ENCODE measurements at places on chromosomes 4 and X.

DNA sequence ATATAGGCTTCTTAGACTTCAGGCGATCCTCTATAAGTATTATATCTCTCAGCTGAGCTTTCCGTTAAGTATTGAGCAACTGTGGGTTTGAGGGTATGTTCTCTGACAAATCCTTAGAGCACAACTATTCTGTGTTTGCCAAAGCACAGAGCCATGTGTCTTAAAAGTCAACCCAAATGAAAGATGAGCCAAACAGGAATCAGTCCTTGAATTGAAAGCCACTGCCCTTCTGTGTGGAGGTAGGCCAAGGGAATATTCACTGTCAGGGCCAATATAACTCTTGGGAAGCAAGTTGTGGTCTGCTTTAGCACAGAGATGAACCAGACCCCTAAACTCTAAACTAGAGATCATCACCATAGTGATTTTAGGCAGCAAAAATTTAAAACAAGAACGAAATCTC is 164.0 kb downstream of the STAG2 start:
- DNase-seq, result no peak

GRCh38 chr4:8374851-8375649 is 65.5 kb downstream of the ACOX3 start:
- DNase-seq, result no peak

DNA sequence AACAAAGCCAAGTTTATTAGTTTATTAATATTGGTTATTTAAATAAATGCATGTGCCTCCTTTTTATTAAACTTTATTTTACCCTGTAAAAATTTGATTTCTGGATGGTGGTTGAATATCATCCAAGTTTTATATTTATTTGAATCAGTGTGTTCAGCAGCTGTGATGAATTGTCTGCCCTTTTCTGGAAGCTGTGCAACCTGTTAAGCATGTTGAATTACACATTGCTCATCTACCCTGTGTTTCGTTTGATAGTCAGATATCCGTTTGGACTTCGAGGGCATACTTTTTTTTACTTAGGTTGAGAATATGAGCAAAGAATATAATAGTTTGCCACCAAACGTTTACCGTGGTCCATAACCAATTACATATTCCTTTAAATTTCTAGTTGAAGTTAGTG is 95.8 kb upstream of the TENM3 start:
- no peak for DNase-seq

DNA sequence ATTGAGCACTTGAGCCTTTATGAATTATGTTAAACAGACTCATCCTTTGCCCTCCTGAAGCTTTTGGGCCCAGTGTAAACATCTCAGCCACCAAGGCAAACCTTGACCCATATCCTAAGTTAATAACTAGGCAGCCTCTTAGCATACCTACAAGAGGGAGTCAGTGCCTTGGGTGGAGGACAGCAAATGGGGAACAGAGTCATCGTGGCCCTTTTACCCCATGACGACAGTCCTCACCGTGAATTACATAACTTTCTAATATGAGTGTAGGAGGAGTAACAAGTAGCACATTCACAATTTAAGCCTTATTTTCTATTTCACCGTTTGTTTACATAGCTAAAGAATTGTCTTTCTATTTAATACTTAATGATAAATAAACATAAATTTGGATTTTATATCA is 16.8 kb downstream of the CLDN22 start:
- no peak for DNase-seq
